ENCODE measurements at places on chromosomes 7 and 10.

GRCh38 chr10:12364559-12364958 is 15.2 kb downstream of the CAMK1D start:
- DNase-seq, result no peak

- no peak for DNase-seq
These were observed 665.1 kb upstream of the GALNT17 start for GRCh38 chr7:70466725-70467364.

DNA sequence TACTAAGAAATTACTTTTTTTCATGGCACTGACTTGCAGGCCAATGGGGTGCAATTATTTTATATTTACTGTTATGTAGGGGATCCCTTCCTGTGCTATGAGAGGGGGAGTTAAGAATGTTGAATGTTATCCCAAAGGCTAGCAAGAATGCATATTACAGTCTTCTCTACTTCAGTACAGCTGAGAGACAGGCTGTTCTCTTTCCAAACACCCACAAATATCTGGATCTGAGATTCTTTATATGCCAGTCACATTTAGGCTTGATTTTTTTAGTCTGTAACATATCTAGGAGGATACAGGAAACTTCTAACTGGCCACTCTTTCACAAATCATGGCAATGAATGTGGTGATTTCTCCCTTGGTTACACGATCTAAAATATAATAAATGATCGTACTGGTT is 266.4 kb upstream of the FZD8 start:
- DNase-seq, result no peak

GRCh38 chr10:74058658-74059057 is 60.7 kb downstream of the VCL start:
- DNase-seq, result peak; percentile 27

DNA sequence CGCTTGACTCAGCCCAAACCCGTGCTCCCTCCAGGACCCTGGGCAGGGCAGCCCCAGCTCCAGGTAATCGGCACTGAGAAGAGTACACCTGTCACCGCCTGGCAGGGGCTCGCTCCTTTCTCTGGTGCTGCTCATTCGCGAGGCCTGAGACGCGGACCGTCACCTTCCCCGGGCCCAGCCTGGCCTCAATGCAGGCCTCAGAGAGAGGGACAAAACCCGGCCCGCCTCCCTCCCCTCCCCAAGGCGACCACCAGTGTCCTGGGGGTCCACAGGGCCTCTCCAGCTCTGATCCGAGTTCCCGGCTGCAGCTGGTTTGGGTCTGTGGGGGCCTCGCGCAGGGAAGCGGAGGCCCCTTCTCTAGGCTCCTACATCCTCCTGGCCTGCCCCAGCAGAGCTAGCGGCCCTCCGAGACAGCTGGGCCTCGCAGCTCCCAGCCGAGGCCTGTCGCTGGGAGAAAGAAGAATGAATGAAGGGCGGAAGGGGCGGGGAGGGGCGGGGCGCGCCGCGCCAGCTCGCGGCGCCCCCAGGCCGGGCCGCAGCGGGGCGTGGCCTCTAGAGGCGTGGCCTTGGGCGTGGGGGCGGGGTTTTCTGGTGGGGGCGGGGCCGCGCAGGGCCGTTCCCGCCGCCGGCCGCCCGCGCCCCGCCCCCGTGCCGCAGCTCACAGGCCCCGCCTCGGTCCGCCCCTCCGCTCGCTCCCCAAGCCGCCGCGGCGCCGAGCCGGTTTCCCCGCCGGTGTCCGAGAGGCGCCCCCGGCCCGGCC is at the start of gene LIMK1:
Gene LIMK1, plus strand, starts transcription at position 688 of the 760 bp plus-strand sequence. CDS start 187 bp downstream, outside the sequence.
- peak; percentile 85 for DNase-seq

- no peak for DNase-seq
These were observed 1251.5 kb downstream of the DNAJB9 start for GRCh38 chr7:109821156-109821555.

GRCh38 chr10:77168861-77169260 is 468.7 kb downstream of the KCNMA1 start:
- DNase-seq, result no peak

- no peak for DNase-seq
These were observed 108.3 kb downstream of the CPXM2 start for GRCh38 chr10:123783296-123783695.

DNA sequence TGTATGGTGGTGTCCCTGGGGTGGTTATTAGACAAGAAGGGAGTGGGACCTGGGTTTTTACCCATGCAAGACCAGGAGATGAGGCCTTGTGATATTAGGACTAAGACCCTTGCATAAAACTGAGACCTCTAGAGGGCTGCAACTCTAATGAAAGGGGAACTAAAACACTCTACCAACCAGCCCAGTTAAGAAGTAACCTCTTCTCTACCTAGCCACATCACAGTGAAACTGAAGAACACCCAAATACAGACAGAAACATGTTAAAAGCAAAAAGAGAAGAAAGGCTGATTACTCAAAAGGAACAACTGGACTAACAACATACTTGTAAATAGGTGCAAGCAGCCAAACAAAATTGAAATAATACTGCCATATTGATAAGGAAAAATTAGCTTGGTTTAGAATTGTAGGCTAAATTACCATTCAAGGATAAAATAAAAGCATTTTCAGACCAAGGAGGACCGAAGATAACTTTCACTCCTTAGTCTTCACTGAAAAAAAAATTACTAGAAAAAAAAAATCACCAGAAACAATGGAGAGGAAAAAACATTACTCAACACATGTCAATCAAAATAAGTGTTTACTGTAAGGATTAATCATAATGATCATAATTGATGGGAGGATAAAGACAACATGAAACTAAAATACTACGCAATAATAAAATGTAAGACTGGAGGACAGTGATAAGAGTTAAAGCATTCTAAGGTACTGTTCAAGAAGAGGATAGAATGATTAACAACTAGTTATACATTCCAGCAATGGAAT is 27.6 kb downstream of the ERLIN1 start:
- DNase-seq, result no peak

GRCh38 chr10:78781251-78781913 is 287.4 kb upstream of the ZMIZ1 start:
- DNase-seq, result no peak

DNA sequence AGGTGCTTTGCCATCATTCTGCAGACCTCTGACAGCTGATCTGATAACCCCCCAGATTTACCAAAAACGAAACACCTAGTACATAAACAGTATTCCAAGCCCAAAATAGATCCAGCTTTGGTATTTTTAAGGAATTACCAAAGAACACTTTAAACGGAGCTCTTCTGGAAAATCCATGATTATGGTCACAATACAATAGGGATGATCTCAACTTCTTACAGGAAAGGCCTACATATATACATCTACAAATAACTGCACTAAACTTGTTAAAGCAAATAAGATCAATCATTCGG is 69.7 kb downstream of the HTR7 start:
- no peak for DNase-seq

DNA sequence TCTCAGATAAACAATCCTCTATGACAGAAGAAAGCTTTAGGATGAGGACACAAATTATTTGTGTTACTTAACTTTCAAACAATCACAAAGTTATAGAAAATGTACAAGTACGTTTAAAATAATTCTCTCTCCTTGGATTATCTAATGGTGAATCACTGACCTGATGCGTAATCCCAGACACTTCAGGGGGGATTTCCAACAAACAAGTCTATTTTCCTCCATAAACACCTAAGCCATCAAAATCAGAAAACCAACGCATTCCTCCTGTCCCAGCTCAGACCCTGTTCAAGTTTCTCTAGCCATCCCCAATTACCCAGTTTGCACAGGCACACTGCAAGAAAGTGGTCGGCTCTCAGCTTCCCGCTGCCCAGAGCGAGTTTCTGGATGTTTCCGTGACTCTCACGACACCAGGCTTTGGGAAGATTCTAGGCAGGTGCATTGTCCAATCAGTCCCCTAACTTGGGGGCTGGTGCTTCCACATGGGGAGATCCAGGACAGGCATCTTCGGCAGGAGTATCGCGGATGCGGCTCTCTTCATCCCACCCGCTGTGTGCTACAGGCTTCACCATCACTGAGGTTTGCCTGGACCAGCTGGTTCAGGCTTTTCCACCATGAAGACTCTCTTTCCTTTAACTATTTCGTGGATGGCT is 200.0 kb downstream of the ZMYND11 start:
- no peak for DNase-seq

- DNase-seq, result no peak
These were observed 78.8 kb downstream of the INPP5A start for GRCh38 chr10:132616170-132616995.

DNA sequence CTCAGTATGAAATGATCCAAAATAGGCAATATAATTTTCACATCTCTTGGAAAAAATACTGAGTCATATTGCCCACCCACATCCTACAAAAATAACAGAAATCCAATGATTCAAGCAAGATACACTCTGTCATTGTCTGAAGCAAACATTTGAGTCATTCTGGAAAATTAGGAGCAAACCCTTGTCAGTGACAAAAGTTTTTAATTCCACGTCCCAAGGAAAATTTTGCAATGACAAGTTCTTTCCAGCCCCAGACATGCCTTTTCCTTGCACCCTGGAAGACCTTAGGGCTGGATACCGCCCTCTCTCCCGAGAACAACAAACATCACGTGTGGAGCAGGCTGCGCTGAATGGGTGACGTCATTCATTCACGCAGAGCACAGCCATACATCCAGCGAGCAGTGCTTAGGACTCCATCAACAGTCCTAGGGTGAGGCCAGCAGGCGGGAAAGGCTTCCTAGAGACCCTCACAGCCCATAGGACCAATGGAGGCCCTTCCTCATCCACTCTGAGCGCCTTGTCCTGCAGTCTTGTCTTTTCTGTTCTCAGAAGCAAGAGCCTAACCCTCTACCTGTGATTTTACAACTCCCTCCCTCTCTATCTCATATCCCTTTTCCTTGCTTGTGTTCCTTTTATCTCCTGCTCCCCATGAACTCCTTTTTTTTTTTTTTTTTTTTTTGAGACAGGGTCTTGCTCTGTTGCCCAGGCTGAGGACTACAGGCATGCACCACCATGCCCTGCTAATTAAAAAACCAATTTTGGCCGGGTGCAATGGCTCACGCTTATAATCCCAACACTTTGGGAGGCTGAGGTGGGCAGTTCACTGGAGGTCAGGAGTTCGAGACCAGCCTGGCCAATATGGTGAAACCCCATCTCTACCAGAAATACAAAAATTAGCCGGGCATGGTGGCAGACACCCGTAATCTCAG is 23.5 kb upstream of the KDM7A start:
- DNase-seq, result no peak

DNA sequence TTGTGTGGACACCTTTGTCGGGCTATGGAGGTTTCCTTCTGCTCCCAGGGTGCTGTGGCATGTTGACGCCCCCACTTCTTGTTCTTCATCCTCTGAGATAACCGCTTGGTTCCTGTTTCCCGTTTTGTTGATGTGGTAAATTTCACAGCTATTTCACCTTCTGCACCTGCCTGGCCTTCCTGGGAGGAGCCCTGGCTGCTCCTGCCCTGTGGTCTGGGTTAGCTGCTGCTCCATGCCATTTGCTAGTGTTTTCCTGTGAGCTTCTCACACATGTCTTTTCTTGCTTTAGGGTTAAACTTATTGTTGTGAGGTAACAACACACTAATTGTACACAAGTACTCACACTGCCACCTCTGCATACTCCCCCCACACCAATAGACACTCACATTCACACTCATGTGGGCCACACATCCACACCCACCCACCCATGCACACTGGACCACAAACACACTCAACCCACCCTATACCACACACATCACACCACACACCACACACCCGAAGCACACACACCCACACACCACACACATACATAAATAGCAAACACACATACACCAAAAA is 46.5 kb upstream of the MSMB start:
- no peak for DNase-seq

- DNase-seq, result no peak
These were observed 77.5 kb downstream of the HGF start for GRCh38 chr7:81692146-81692905.

- no peak for DNase-seq
These were observed 252.2 kb downstream of the ELFN1 start for GRCh38 chr7:1922071-1922869.

DNA sequence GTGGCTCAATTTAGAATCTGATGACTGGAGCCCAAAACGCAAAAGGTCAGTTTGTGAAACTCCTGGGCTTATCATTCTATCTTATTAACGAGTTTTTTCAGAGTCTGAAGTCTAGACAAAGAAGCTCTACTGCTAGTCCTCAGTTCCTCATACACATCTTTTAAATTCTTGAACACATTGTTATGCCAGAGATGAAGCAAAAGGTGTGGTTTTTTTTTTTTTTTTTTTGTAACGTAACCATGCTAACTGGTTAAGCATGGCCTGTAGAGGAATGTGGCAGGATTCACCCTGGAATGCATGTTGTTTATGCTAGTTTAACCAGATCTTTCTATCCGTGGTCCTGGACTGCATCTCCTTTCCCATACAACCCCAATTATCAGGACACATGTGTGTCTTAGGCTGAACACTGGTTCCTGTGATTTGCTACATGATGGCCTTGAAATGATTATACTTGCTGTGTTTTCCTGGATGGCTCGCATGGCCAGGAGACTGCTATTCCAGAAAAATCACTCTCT is 79.3 kb upstream of the MDFIC start:
- no peak for DNase-seq

DNA sequence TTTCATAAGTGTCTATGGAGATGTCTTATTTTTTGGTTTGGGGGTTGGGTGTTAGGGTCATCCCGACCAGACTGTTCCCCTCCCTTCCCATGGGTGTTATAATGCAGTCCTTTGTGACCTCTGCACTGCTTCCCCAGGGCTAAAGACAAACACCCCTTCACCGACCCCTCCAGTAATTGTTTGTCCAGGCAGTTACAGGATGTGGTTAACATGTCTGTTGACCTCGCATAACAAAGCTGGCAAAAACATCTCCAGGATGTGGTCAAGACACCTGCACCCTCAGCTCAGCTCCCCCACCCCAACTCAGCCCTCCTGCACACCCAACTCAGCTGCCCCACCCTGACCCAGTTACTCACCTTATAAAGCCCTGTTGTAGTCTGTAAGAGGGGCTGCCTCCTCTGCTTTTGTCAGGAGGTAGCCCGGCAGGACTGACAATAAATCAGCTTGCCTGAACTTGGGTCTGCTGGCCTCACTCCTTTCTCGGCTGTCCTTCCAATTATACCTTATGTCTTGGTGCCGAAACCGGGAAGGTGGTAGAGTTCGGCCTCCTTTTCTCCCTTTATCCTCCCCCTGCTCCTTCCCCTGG is 102.2 kb downstream of the ZNF92 start:
- DNase-seq, result no peak

DNA sequence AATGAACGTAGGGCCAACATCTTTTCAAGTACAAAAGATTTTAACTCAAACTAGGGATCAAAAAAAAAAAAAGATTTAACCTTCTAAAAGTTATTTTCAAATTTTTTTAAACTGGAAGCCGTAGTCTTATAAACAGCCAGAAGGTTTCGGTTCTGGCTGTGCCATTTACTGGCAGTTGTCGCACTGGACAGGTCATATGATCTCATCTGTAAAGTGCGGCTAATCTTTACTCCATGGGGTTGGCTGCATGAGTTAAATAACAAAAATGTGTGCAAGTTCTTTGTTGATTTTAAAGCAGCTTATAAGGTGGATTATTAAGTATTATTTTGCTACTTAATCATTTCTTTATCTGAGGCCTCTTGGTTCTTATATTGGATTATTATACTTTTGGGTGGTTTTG is 36.6 kb downstream of the TRUB1 start:
- DNase-seq, result no peak

DNA sequence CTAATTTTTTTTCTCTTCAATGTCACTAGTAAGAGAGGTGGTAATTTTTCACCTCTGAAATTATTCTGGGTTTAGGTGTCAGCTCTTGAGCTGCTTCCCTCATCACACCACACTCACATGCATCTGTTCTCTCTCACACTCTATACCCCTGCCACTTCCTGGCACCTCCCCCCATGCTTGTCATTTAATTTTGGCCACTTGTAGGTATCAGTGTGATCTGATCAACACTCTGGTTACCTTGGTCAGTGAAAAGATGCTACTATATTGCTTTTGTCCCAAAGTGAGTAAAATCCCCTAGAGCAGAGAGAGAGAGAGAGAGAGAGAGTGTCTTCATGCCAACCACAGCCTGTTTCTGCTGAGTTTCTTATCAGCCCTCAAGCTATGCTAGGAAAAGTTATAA is 42.5 kb downstream of the STK17A start:
- DNase-seq, result no peak

Measured in WERI-Rb-1 (cell line).